ENCODE measurements at places on chromosomes 7 and 10. TPM values are rescaled to one million over a fixed set of nuclear protein-coding genes. Genes with fewer than 3 reads are reported as not detected.

DNA sequence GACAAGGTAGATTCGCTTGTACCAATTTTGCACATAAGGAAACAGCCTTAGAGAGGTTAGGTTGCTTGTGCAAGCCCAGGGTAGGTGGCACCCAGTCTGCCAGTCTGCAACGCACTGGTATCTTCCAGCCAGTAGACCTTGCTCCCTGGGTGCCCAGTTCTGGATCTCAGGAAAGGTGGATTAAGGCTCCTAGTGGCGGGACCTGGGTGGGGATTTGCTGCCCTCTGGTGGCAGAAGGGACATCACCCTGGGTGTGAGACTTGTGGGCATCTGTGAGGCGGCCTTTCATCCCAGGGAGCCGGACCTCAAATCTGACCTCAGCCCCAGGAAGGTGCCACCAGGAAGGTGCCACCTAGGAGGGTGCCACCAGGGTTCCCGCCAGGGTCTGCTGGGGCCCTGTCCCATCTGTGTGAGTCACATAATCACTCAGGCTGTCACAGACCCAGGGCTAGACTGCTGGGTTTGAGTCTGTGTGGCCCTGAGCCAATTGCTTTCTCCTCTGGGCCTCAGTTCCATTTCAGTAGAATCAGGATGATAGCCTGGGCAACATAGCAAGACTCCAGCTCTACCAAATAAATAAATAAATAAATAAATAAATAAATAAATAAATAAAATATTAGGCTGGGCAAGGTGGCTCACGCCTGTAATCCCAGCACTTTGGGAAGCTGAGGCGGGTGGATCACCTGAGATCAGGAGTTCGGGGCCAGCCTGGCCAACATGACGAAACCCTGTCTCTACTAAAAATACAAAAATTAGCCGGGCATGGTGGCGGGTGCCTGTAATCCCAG is 5.3 kb upstream of the PRKRIP1 start:
- DNase-seq = peak; percentile 63

- DNase-seq = no peak
Observed at GRCh38 chr10:88756660-88757059, 3.2 kb upstream of the LIPN start.

- no peak for DNase-seq
Observed at GRCh38 chr7:72924386-72924732, 536 bp upstream of the POM121 start.

DNA sequence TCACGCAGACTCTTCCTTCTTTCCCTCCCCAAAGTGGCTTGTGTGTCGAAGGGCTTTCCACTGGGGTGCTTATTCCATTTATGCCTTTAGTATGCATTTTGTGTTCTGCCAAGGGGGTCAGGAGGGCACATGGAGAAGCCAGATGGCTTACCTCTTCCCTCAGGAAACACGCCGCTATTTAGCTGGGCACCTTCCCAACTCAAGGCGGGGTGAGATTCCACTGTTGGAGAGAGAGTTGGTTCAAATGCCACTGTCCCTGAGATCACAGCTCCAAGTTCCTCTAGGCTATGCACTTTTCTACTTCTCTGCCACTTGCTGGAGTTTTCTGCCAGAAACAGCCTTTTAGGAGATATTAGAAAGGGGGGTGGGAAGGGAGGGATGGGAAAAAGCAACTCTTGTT is 1091.8 kb downstream of the LRMDA start:
- DNase-seq = no peak

PTPRN2 gene
- 0.57 TPM for total RNA-seq

ITPRID1 gene
- total RNA-seq = not detected

- DNase-seq = no peak
Observed at GRCh38 chr10:25498645-25499044, 323.8 kb downstream of the GPR158 start.

SLC26A3 gene
- total RNA-seq = not detected

DNA sequence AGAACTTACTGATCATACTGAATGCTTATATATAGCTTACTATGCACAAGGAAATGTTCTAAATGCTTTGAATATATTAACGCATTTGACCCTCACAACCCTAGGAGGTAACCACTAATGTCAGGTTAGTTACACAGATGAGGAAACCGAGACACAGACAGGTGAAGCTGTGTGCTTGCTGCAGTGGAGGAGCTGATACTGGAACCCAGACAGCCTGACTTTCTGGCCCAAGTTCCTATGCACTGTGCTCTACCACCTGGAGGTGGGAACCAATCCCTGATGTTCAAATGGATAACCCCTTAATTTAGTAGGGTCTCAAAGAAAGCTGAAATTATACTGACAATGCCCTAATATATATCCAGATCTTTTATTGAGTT is 119.6 kb downstream of the SORBS1 start:
- DNase-seq = no peak

PNLIPRP3 gene
- not detected for total RNA-seq

MRC1 gene
- total RNA-seq = 0.07 TPM

GRCh38 chr7:68793513-68793912 is 804.8 kb upstream of the AUTS2 start:
- DNase-seq = no peak

DNA sequence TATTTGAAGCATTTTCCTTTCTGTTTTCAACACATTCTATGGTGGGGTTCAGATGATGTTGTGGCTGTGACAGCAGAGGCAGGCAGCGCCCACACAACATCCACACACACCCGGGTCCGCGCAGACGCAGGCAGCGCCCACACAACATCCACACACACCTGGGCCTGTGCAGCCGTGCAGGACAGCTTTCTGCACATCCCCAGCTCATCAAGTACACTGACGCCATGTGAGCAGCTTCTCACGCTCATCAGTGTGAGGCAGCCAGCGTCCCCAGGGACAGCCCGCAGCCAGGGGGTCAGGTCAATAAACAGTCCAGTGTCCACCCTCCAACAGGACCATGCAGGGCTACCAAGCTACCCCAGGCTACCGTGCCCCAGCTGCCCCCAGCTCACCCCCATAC is 272.8 kb upstream of the TCERG1L start:
- DNase-seq = no peak

ARHGEF5 gene
- 4.2 TPM for total RNA-seq

LIPA gene
- total RNA-seq = 24.7 TPM

GRCh38 chr10:71045204-71045809 is 156.9 kb upstream of the PCBD1 start:
- no peak for DNase-seq

CRTAC1 gene
- not detected for total RNA-seq

GBX1 gene
- not detected for total RNA-seq

GRCh38 chr10:102763037-102763607 is 19.4 kb downstream of the WBP1L start:
- DNase-seq = no peak

DNA sequence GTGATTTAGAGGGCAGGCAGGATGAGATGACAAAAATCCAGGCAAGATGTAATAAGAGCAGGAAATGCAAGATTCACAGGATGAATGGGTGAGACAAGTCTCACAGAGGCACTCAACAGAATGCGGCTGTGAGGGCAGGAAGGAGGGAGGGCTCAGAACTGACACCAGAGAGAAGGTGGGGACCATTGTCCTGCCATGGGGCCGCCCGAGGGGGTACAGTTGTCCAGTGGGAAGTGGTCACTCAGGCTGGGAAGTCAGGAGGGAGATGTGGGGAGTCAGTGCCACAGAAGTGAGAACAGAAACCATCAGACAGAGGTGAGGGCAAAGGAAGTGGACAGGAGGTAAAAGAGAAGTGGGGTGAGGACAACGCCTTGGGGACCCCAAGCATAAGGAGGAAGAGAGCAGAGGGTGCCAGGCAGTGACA is 8.9 kb downstream of the HIP1 start:
- no peak for DNase-seq

PRRT4 gene
- not detected for total RNA-seq

DNA sequence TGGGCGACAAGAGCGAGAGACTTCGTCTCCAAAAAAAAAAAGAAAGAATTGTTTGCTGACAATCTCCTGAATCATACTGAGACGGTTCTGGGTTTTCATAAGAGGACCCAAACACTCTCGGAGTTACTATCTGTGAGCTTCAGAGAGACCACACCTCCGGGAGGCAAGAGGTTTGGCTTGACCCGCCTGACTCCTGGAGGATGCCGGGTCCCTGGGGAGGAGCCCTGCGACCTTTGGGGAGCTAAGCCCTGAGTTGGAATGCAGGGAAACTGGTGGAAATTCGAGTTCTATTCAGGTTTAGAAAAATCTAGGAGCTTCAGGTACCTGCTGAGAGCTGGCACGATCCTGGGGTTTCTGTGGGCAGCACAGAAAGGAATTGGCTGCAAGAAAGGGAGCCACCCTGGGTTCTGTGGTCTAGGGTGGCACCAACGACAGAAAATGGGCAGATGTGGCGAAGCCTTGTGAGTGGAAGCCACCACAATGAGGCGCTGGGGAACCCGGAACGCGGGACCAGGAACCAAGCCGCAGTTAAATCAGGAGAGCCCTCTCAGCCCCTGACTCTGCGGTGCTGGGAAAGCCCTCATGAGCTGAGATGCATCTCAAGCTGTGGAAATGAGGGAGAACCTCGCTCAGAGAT is 21.9 kb upstream of the GATAD1 start:
- no peak for DNase-seq

- DNase-seq = no peak
Observed at GRCh38 chr7:24475166-24475961, 97.9 kb upstream of the PALS2 start.
